ENCODE measurements at places on chromosomes 12 and 14.
A peak's percentile ranks its signal among the peaks of the same experiment; 100 is the strongest.

DNA sequence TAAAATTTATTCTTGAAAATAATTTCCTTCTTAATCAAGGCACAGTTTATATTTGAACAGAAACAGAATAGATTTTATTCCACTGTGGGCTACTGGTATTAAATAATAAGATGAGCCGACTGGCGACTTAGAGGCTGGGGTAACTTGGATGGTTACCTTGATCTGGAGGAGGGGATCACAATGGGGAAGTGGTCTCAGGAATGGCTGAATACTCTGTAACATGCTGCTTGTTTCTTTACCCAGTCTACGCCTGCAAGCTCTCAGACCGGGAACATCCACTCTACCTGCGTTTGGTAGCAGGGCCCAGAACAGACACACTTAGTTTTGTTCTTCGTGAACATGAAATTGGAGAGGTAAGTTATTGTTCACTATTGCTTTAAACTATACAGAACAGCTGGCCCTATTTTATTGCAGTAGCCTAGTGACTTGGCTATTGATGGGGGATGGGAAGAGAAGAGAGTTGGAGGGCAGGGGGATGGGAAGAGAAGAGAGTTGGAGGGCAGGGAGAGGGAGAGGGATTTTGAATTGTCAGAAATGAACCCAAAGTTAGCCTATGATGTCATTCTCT, 67.9 kb downstream of the GNS start:
- no peak for DNase-seq

DNA sequence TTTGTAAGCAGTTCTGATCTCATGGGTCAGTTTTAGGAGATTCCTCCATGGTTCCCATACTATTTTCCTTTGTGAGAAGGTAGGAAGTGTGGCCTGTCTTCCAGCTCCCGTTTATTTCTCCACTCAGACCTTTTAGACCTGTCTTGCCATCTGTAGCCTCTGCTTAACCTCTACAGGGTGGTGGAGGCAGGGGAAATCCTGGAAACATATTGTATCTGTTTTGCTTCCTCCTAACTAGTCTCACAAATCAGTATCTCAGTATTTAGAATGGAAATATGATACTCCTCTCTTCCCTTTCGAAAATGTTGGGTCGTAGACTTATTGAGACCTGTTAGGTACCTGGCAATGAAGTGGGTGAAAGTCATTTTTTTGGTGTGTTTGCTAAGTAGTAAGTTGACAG, 399.4 kb upstream of the RGS6 start:
- peak; percentile 53 for DNase-seq

GRCh38 chr12:75641031-75641780, 129.8 kb upstream of the KRR1 start:
- no peak for DNase-seq

- DNase-seq = no peak
Measured at GRCh38 chr12:77236066-77236465, 170.7 kb upstream of the E2F7 start.

DNA sequence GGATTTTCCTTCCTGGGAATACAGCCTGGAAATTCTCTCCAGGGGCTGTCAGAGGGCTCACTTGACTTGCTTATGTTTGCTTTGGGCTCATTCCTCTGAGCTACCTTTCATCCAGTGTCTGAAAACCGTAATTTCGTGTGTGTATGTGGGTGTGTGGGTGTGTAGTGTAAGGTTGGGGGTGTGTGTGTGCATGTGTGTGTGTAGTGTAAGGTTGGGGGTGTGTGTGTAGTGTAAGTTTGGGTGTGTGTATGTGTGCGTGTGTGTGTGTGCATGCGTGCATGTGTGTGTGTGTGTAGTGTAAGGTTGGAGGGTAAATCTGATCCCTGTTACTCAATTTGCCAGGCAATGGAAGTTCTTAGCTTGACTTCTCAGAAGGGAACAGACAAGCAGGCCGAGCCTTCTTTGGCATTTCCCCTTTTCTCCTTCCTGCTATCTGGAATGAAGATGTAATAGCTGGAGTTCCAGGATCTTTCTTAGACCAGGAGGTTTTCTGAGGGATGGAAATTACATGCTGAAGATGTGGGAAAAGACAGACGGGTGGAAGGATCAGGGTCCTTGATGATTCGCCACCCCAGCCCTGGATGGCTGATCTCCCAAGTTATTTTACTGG, 15.5 kb upstream of the BEGAIN start:
- no peak for DNase-seq

DNA sequence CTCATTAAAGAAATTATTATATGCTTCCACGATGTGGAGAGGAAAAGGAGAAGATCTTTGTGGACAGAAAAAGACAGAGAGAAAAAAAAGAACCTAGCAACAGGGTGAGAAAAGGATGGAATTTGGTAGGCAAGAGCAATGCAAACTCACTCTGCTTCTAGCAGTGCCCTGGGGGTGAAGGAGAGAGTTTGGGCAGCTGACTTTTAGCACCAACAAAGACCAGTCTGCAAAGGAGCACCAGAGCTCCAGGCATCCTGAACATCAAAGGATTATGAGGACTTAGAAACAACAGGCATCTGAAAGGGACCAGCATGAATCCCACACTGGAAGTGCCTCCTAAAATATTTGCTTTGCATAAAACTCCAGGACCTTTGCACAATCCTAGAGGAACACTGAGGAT, 32.8 kb upstream of the RERG start:
- DNase-seq = no peak

- DNase-seq = no peak
Measured at GRCh38 chr12:13537623-13538022, 341.1 kb downstream of the EMP1 start.

- no peak for DNase-seq
Measured at GRCh38 chr12:66241061-66242043, 52.3 kb downstream of the IRAK3 start.

- no peak for DNase-seq
Measured at GRCh38 chr14:40694023-40694422, 912.7 kb upstream of the LRFN5 start.

GRCh38 chr14:104444159-104445030, 135.2 kb upstream of the C14orf180 start:
- no peak for DNase-seq

DNA sequence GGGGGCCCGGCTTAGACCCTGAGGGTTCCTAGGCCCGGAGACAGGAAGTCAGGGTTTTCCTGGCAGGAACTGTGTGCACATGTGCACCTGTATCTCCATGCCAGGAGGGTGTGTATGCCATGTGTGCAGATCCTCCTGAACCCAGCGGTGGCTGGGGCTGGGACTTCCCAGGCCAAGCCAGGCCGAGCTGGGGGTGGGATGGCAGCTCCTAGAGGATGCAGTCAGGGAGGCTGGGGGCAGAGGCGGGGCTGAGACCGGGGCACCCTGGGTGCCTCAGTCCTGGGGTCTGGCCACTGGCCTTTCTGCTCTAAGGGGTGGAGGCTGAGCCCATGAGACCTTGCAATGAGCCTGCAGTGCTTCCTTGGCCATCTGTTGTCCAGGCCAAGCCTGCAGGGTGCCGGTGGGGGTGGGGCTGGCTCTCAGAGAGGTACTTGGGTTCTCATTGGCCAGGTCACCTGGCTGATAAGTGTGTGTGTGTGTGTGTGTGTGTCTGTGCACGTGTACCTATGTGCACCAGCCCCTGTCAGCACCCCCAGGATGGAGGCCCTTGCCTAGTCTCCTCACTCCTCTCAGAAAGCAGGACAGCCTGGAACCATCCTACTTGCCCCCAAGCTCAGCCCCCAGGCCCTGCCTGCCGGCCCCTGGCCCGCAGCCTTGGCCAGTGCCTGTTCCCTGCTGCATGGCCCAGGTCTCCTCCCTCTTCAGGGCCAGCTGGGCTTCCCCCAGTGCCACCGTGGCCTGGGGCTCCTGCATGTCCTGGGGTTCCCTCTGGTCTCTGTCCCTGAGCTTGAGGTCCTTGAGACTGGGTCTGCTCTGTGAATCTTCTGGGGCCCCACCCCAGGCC, 10.6 kb upstream of the TNFAIP2 start:
- DNase-seq = no peak

GRCh38 chr14:97149775-97150174, 352.6 kb downstream of the VRK1 start:
- no peak for DNase-seq

GRCh38 chr12:57089271-57090245, 644 bp downstream of the NAB2 start:
- peak; percentile 70 for DNase-seq

- DNase-seq = no peak
Measured at GRCh38 chr12:93185369-93185741, 192.4 kb upstream of the NUDT4 start.

Measured in dermis microvascular lymphatic vessel endothelial cell (primary cell).